NCI-H2171 (cell line): ENCODE measurements at places on chromosomes 7 and 10.
A peak's percentile ranks its signal among the peaks of the same experiment; 100 is the strongest.

GRCh38 chr10:81179805-81180452, 642.2 kb downstream of the SH2D4B start:
- no peak for DNase-seq

- no peak for DNase-seq
Measured at GRCh38 chr10:77478962-77479359, 158.6 kb downstream of the KCNMA1 start.

- no peak for DNase-seq
Measured at GRCh38 chr7:30177965-30178364, 43.2 kb downstream of the MTURN start.

DNA sequence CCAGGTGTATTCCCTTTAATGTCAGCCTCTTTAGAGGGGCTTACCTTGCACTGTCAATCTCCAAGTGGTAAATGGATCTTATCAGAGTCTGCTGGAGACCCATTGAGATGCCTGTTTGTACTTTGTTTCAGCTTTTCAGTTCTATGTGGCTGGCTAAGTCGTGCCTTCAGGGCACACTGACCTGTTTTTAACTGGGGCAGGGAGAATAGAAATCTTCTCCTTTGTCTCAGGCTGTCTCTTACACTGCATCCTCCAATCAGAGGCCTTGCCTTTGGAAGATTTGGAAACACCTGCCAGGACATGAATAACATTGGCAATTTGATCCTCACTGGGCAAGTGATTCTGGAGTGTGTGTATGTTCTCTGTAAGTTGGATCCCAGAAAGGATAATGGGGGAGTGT, 65.0 kb downstream of the POU6F2 start:
- DNase-seq = peak; percentile 44

- no peak for DNase-seq
Measured at GRCh38 chr7:158110661-158111048, 477.0 kb downstream of the PTPRN2 start.

- no peak for DNase-seq
Measured at GRCh38 chr10:75662715-75663114, 231.3 kb downstream of the LRMDA start.

DNA sequence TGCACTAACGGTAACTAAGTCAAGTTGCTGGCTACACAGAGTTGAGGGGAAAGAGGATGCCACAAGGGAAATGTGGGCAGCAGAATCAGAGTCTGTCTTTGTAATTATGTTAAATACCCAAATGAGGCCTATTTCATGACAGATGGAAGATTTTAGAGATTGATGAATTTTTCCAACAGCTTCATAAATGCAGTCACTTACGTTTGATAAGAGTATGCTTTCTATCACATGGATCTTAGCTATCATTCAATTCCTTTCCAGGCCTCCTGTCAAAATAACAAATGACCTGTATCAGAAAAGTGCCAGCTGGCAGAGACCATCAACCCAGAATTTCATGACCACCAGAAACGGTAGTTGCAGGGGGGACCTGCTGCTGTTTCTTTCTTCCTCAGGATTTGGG, 148.4 kb upstream of the PLPP4 start:
- no peak for DNase-seq

DNA sequence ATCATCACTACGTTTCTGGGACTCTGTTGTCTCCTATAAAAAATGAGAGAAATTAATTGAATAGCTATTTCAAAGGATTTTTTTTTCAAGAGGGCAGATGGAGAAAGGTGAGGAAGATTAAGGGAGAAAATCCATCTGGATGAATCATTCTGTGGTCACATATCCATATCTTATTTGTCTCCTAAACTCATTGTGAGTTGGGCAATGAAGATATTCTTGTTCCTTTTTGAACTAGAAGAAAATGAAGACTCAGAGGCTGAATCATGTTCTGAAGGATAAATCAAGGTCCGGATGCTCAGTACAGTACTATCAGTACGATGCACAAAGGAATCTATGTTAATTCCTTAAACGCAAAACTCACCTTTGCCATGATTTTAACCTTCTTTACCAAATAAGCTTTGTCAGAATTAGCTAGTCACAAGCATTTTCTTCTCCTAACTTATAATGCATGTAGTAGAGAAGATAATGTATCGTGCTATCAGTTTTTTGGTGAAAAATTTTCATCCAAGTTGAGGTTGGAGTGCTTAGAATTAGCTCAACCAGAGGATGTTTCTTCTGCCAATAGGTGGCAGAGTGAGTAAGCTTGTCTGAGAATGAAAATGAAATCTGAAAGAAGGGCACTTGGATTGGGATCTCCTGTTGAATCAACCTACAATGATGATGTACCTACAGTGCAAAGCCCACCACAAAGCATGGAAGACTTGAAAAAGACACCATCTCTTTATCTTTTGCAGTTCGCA, 446.9 kb downstream of the KIF20B start:
- no peak for DNase-seq

- DNase-seq = no peak
Measured at GRCh38 chr7:130401578-130401977, 21.3 kb downstream of the CPA1 start.

DNA sequence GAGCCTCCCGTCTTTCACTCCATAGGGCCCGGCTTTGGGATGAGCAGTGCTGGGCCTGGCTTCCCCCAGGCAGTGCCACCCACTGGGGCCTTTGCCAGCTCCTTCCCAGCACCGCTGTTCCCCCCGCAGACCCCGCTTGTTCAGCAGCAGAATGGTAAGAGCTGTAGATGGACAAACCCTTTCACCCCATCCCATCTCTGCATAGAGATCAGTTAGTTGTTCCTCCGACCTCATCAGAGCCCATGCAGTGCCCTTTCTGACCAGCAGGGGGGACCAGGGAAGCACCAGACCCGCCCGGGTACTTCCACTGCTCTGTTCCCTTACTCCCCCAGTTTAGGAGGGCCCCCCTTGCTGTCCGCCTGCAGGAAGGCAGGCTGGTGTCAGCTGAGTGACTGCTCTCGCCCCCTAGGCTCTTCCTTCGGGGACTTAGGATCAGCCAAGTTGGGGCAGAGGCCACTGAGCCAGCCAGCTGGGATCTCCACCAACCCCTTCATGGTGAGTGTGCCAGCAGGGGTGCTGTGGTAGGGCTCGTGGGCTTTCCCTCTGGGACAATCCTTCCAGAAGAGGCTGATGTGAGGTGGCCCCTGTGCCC, 9.8 kb downstream of the SAP25 start:
- DNase-seq = no peak

GRCh38 chr10:89171996-89172395, 35.1 kb downstream of the CH25H start:
- no peak for DNase-seq

DNA sequence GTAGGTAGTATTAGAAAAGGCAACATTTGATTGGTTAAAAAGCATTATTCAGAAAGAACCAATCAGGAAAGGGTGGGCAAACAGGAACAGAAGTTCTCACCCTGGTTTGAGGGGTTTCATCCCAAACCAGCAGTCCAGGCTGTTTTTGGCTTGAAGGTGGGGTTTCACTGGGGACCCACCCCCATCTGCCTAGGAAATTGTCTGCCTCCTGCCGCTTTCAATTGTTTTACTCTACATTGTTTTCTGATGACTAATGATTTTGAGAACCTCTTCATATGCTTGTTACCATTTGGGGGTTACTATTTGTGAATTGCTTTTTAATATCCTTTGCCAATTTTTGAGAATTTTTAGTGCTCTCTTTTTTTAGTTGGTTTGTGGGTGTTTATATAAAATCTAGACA, 3.3 kb upstream of the PCBD1 start:
- DNase-seq = no peak

DNA sequence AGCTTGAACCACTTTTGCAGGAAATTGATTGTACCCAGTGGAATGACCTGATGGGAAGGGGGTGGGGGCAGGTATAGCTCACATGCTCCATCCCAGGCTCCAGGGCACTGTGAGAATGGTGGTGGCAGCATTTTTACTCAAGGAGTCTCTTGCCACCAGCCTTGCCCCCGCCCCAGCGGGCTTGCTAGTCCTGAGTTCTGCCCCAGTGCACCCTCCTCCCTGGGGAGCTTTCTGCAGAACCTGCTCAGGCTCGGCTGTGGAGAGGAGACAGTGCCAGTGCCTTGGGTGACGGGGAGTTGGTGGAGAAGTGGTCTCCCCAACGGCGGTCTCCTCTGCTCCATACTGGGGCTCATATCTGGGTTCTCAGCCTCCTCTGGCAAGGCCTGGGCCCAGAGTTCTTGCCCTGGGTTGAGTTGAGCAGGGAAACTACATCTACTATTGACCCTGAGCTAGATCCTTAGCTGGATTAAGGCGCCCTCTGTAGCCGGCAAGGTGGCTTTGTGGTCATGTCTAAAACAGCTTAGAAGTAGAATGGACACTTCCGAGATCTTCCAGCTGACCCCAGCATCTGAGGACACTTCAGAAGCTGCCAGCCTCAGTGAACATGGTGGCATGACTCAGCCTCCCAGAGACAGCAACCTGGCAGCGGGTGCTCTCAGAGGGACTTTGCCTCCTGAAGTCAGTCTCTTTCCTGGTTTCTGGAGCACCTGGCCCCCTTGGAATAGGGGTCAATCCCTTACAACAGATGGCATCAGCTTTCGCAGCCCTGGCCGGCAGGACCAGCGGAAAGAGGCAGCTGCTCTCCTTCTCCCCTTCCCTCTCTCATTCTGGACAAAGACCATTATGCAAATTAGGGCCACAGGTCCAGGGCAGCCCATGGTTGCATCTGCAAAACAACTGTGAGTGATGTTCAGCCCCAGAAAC, 363.4 kb upstream of the MKI67 start:
- no peak for DNase-seq

- DNase-seq = no peak
Measured at GRCh38 chr7:81339946-81340345, 421.1 kb upstream of the SEMA3C start.

- DNase-seq = peak; percentile 15
Measured at GRCh38 chr10:131312478-131312836, 936 bp upstream of the TCERG1L start.

- DNase-seq = no peak
Measured at GRCh38 chr7:117193564-117193963, 129.3 kb downstream of the WNT2 start.
